ENCODE measurements at places on chromosomes 1 and 21.
A peak's percentile ranks its signal among the peaks of the same experiment; 100 is the strongest.

DNA sequence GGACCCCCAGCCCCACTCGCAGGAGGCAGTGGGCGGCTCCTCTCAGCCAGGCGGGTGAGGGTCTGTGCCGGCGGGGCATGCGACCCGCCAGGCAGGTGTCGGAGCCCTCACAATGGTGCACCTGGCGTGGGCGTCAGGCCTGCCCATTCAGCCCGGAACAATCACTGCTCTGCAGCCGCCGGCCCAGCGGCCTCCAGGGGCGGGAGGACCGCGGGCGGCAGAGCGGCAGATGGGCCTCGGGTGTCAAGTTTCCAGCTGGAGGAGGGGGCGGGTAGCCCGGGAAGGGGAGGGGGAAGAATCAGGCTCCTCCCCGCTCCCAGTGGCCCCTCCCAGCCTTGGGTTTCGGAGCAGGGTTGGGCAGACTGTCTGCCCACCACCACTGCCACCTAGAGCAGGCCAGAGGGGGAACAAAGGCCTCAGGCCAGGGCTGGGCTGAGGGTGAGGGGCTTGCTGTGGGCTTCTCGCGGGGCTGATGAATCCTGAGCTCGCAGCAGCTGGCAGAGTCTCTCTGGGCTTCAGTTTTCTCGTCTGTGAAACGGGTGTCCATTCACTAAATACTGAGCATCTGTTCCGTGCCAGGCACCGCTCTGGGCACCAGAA is 39.5 kb upstream of the CASZ1 start:
- DNase-seq: peak; percentile 30

DNA sequence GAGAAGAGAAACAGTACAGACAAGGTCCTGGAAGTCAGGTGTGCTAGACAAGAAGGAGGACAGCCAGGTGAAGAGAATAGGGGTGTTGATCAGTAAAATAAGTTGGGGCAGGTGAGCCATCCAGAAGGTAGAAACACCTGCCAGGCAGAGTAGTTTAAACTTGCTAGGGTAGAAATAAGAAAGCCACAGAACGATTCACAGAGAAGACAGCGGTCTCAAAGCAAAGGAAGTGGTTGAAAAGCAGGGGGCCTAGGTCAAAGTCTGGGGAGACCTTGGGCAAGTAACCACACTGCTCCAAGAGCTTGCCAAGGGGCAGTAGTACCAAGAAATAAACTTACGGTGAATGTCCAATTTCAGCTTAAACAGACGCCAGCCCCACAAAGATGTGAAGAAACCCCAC is 116.6 kb upstream of the PROX1 start:
- DNase-seq: no peak

- DNase-seq: no peak
These were observed 42.2 kb upstream of the KCNE1 start for GRCh38 chr21:34554227-34554626.

GRCh38 chr1:205064301-205064700 is 20.0 kb downstream of the TMEM81 start:
- no peak for DNase-seq
